CMK (cell line): ENCODE measurements at places on chromosomes 1 and 21.

GRCh38 chr21:37800456-37801061 is 115.7 kb downstream of the KCNJ6 start:
- peak; percentile 44 for DNase-seq

- no peak for DNase-seq
These were observed 21.0 kb upstream of the RAP1A start for GRCh38 chr1:111598544-111598943.

- DNase-seq: no peak
These were observed 58.5 kb upstream of the ACTL8 start for GRCh38 chr1:17696417-17697301.

DNA sequence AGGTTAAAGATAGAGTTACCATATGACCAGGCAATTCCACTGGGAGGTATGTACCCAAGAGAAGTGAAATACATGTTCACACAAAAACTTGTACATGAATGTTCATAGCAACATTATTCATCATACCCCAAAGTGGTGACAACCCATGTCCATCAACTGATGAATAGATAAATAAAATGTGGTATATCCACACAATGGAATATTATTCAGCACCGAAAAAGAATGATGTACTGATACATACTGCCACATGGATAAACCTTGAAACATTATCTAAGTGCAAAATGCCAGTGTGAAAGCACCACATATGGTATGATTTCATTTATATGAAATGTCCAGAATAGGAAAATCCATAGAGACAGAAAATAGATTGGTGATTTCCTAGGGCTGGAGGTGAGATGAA is 53.4 kb upstream of the PAXBP1 start:
- no peak for DNase-seq

- no peak for DNase-seq
These were observed 16.5 kb upstream of the FOXO6 start for GRCh38 chr1:41344708-41345159.

DNA sequence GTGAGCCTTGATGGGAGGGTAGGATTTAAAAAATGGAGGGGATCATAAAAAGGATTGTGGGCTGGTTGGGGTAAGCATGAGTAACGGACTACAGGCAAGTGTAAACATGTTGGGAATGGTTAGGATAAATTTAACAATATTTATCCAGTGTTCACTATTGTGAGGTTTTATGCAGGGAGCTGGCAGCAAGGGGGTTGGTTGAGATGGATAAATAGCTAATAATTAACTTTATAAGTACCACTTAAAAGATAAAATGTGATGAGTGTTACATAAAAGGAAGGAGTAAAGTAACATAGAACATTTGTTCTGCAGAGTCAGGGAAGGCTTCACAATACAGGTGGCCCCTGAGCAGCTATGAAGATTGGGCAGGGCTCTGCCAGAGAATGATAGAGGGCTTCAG is 109.0 kb downstream of the NGF start:
- DNase-seq: no peak

- DNase-seq: no peak
These were observed 101.8 kb downstream of the NBPF12 start for GRCh38 chr1:147039916-147040315.

- no peak for DNase-seq
These were observed 148.4 kb upstream of the MAP1LC3C start for GRCh38 chr1:242147096-242147976.

DNA sequence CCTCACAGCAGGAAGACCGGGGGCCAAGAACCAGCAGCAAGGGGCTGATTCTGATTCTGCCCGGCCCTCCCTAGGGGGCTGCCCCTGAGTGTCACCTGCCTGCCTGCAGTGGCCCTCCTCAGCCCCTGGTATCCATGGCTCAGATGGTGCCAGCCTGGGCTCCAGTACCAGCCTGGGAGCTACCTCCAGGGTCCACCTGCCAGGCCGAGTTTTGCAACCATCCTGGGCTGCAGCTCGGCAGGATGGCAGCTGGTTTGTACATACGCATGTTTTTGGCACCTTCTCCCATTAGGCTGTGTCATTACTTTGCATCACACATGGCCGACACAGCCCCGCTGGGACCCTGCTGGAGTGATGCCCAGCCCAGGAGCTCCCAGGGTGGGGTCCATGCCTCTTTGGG is 93.3 kb upstream of the WNT4 start:
- DNase-seq: no peak
